ENCODE measurements at places on chromosomes 11 and 22. TPM values are rescaled to one million over a fixed set of nuclear protein-coding genes. Genes with fewer than 3 reads are reported as not detected.

- H3K27ac ChIP-seq = no peak overlapping the region
- DNase-seq = no peak
- H3K4me3 ChIP-seq = no peak overlapping the region
- no peaks in the 10 kb centered on the region for H3K27me3 ChIP-seq
Measured at GRCh38 chr11:34874202-34874601, 42.0 kb downstream of the APIP start.

DNA sequence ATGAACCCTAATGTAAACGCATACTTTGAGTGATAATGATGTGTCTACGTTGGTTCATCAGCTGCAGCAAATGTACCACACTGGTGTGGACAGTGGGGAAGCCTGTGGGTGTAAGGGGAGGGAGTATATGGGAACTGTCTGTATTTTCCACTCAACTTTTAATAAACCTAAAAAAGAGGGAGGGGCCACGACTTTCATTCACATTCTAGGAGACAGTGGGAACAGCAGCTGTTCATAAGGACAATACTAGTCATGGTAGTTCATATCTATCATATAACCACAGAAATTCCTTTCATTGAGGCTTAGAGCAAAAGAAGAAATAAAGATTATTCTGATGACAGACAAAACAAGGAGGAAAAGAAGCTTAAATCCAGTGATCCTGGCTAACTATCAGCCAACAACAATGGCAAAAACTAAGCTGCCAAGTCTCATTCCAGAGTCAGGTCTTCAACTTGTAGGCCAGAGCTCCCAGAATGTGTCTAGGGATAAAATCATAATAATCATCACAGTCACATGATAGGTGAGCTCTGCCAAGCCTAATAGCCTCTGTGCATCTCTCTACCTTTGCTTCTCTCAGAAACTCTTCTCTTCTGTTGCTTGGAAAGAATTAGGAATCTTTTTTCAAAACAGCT is 59.4 kb upstream of the CHRM4 start:
- H3K4me1 ChIP-seq = no peaks in the 10 kb centered on the region
- no peak for DNase-seq
- H3K4me3 ChIP-seq = no peak overlapping the region
- no peak overlapping the region for H3K27ac ChIP-seq
- no peaks in the 10 kb centered on the region for H3K36me3 ChIP-seq

DNA sequence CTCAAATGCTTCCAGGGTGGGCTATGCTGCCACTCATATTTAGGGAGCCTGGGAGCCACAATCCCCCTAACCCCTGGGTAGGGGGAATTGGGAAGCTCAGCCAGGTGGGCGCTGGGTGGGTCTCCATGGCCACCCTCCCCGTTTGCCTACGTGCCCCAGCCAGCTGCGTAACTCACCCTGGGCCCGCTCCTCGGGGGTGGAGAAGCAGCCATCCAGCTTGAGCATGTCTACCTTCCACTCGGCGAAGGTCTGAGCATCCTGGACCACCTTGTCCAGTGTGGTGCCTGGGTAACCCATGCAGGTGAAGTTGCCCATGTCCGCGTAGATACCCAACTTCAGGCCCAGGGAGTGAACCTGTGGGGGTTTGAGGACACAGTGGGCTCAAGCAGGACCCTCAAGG is 3.7 kb downstream of the NAGA start:
- H3K27me3 ChIP-seq = no peaks in the 10 kb centered on the region
- no peak for DNase-seq
- no peaks in the 10 kb centered on the region for H3K36me3 ChIP-seq
- no peak overlapping the region for H3K4me3 ChIP-seq
- H3K27ac ChIP-seq = no peak overlapping the region
- peaks cover 23% of the 10 kb centered on the region for H3K4me1 ChIP-seq

- H3K36me3 ChIP-seq = no peaks in the 10 kb centered on the region
- no peak overlapping the region for H3K27ac ChIP-seq
- no peak for DNase-seq
- H3K4me3 ChIP-seq = no peak overlapping the region
- no peaks in the 10 kb centered on the region for H3K27me3 ChIP-seq
- no peaks in the 10 kb centered on the region for H3K4me1 ChIP-seq
Measured at GRCh38 chr22:49159711-49160110, 668.0 kb downstream of the BRD1 start.

- H3K27ac ChIP-seq = no peak overlapping the region
- H3K36me3 ChIP-seq = no peaks in the 10 kb centered on the region
- no peaks in the 10 kb centered on the region for H3K27me3 ChIP-seq
- H3K4me3 ChIP-seq = no peak overlapping the region
Measured at GRCh38 chr11:645536-645935, 8.5 kb downstream of the DRD4 start.

- H3K27me3 ChIP-seq = peaks cover 9% of the 10 kb centered on the region
- no peaks in the 10 kb centered on the region for H3K36me3 ChIP-seq
- peaks cover 15% of the 10 kb centered on the region for H3K4me1 ChIP-seq
- H3K27ac ChIP-seq = peak overlapping the region; percentile 78
Measured at GRCh38 chr11:45354976-45355705, 69.0 kb upstream of the SYT13 start.

Gene OR56A1
- not detected for total RNA-seq
